ENCODE measurements at places on chromosomes 11 and 22. TPM values are rescaled to one million over a fixed set of nuclear protein-coding genes. Genes with fewer than 3 reads are reported as not detected.

The TUB gene
- polyA plus RNA-seq: 15.2 TPM

The PRRG4 gene
- polyA plus RNA-seq: 9.3 TPM

GRCh38 chr11:107741044-107741823 lies 29.4 kb upstream of the SLN start:
- peak; percentile 25 for DNase-seq

DNA sequence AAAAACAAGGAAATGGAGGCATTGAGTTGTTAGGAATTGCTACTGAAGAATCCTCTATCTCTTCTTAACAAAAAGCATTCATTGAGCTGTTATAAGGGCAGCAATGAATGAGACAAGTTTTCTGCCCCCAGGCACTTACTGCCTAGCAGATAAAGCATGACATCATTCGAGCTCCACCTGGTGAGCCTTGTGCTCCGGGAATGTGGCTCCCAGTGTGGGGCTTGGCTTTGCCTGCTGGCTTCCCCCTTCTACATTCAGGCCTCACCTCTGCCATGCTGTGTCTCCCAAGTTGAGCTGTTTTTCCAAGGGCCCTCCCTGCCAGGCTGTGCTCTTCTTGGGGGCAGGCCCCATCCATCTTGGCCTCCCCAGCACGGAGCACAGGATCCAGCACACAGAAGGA lies 56.9 kb upstream of the EIF3D start:
- DNase-seq: no peak

DNA sequence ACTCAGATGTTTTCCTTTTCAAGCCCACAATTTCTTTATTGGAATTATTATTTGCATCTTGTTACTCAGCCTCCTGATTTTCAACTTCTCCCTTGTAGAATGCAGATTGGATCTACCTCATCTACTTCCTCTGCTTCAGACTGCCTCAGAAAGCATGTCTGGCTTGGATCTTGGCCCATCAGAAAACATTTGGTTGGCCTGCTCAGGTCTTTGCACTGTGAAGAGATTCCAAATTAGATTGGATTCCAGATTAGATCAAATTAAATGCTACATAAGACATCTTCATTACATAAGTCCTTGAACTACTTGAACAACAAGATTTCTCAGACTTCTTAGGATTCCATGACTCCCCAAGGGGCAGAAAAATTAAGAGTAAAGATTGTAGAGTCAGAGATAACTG lies 358.0 kb downstream of the DLG2 start:
- DNase-seq: no peak

The POLDIP3 gene
- 57.4 TPM for polyA plus RNA-seq

GRCh38 chr11:102722821-102723220 lies 1.9 kb downstream of the MMP8 start:
- no peak for DNase-seq

DNA sequence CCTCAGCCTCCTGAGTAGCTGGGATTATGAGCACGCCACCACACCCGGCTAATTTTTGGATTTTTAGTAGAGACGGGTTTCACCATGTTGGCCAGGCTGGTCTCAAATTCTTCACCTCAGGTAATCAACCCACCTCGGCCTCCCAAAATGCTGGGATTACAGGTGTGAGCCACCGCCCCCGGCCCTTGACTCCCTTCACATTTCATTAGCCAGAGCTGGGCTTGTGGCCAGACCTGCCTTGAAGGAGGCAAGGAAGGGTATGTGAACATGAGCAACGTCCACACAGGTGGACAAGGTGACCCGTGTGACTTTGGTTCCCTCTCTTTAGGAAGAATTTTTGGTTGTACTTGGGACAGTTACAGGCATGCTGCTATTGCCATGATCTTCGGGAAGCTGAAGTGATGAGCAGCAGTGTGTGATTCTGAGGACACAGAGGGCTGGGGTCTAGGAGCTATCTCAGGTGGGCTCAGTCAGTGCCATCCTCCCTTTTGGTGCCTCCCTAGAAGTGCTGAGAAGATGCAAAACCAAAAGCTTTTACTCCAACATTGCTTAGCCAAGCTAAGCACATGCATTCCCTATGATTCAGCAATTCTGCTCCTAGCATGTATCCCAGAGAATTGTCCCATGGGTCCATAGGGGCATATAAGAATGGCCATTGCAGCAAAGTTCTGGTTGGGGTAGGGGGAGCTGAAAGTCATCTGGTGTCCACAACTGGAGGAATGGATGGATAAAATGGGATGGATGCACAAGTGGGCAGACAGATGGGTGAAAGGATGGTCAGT lies 6.1 kb downstream of the AP5B1 start:
- no peak for DNase-seq

The DCDC1 gene
- polyA plus RNA-seq: 1.2 TPM

GRCh38 chr11:17788084-17788483 lies 53.5 kb downstream of the KCNC1 start:
- no peak for DNase-seq

DNA sequence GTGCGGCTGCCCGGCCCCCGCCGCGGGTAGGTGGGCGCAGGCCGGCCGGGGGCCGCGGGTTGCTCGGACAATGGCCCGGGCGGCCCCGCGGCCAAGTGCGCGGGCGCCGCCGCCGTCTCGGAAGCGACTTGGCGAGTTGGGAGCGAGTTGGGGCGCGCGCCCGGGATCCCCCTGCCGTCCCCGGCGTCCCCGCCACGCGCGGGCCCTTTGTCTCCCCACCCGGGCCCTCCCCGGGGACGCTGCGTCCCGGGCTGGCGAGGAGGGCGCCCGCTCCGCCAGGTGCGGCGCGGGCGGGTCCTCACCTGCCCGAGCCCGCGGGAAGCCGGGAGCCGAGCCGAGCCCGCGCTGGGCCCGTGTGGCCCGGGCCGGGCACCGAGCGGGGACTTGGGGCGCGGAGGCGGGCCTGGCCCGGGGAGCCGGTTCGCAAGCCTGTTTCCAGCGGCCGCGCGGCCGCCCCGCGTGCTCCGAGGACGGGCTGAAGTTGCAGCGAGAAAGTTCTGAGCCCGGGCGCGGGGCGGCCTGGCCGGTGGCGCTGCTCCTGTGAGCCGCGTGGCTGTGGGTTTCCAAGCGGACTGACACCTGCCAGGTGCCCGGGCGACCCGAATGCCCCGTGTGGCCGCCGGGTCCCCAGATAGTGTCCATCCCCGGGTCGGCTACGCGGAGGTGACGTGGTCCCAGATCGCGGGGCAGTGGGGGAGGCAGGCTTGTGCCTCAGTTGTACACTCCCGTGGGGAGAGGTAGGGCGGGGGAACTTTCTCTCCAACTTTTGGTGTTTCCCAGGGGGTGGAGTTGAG lies 586 bp downstream of the LRP5 start:
- peak; percentile 37 for DNase-seq

DNA sequence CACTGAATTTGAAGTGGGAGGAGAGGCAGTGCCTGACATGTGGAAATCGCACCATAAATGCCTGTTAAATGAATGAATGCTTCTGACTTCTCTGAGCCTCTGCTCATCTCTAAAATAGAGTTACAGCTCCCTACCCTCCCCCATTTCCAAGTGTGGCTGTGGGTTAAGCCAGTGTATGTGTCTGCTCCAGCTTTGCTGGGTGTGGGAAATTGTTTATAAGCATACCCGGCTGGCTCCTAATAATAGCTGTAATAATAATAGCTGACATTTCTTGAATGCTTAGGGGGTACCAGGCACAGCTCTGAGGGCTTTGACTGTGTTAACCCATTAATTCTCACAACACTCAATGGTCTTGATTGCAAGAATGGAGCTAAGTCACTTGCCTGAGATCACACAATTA lies 7.0 kb upstream of the FCHSD2 start:
- DNase-seq: no peak

DNA sequence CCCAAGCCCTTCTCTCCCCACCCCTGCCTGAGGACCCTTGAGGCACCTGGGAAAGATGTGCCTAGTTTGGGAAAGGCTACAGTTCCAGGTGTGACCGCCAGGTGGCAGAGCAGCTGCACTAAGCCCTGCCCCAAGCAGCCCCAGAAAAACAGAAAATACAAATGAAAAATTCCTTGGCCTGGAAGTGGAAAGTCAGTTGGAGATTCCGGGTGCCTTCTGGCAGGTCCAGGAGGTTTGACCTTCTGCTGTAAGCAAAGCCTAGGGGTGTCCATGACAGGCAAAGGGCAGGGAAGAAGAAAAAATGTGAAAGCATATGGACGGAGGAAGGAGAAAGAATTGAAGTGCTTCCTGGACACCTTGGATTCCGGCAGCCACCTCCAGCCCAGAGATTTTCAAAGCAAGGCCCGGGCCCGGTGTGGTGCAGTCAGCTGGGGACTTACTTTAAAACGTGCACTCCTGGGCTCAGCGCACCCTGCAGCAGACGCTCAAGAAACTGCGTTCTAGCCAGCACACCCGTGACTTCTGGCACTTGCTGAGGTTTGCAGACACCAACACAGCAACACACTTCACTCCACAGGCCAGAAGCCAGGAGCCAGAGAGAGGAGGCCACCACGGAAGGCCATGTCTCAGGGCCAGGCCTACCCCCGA lies 37.3 kb upstream of the SLC22A12 start:
- DNase-seq: peak; percentile 54

The SLC39A13 gene
- 31.3 TPM for polyA plus RNA-seq

The STIP1 gene
- polyA plus RNA-seq: 109 TPM

DNA sequence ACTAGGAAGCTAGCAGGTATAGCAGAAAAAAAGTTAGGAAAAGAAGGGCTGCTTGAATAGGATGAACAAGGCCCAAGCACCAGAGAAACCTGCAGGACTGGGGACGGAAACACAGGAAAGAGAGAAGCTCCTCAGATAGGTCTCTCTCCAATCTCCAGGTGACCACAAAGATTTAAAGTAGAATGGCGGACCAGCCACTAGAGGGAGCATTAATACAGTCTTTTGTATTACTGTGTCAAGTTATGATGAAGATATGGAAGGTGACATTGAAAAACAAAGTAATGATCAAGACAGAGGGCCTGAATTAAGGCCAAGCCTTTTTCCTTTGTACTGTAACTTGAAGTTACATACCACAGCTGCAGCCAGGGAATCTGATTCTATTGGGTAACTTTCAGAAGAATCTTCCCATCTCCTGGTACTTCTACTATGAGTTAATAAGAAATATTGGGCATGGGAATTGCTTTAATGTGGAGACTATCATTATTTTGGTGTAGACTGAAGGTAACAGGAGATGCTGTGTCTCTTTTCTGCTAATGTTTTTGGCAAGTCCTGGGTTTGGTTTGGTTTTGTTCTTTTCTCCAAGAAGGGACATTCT lies 33.8 kb downstream of the OR2AG2 start:
- DNase-seq: peak; percentile 24

GRCh38 chr22:30262917-30263741 lies 3.5 kb downstream of the OSM start:
- DNase-seq: peak; percentile 53

DNA sequence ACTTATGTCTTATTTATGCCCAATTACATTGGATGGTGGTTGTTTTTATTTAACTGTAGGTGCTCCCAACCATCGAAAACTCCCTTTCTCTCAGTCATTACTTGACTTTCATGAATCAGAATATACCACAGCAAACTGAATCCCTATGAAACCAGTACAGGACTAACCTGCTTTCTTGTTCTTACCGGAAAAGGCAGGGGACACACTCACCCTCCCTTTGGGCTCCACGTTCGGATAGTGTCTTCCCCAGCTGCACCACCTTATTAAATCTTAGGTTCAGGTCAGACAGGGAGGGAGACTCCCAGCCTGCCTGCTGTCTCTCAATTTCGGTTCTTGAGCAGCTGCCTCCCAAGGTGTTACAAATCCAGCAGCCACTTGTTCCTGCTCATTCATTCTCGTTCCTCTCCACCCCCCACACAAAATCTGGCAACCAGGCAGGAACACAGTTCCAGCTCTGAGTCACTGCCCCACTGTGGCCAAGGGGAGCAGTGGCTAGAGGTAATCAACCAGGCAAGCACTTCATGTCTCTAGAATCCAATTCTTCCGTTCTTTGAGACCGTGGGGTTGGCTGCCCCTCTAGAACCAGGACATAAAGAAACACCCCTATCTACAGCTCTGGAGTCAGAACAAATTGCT lies 133.0 kb downstream of the PLEKHA7 start:
- no peak for DNase-seq
